ENCODE measurements at places on chromosomes 1 and 21. TPM values are rescaled to one million over a fixed set of nuclear protein-coding genes. Genes with fewer than 3 reads are reported as not detected.

PDZK1IP1 gene
- 3.7 TPM for total RNA-seq

HES2 gene
- not detected for total RNA-seq

CD2 gene
- total RNA-seq: 4.3 TPM

ZNF326 gene
- 20.6 TPM for total RNA-seq

GRCh38 chr1:230003409-230003808, 63.6 kb upstream of the GALNT2 start:
- H3K36me3 ChIP-seq: no peaks in the 10 kb centered on the region
- peaks cover 3% of the 10 kb centered on the region for H3K4me1 ChIP-seq
- H3K27me3 ChIP-seq: no peaks in the 10 kb centered on the region
- no peak for DNase-seq

GRCh38 chr1:29387210-29387609, 150.9 kb downstream of the PTPRU start:
- no peak for DNase-seq
- no peak overlapping the region for H3K27ac ChIP-seq
- H3K36me3 ChIP-seq: no peaks in the 10 kb centered on the region

DNA sequence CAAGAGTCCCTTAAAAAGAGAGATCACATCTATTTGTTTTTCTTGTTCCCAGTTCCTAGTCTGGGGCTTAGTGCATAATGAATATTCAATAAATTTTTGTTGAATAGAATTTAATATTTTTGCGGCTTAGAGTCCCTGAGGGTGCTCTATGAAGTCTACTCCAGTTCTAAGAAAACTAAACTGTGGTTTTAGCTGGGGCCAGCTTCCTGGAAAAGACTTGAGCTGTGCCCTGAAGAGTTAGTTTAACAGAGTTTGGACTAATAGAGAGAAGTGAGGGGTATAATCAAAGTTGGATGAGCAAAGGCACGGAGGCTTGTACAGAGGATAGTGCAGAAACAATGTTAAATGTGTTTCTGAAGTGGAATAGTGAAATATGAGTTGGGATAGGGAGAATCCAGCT, 168.9 kb downstream of the FASLG start:
- H3K27me3 ChIP-seq: no peaks in the 10 kb centered on the region
- H3K4me1 ChIP-seq: peaks cover 2% of the 10 kb centered on the region
- H3K4me3 ChIP-seq: no peak overlapping the region
- DNase-seq: no peak

Measured in aorta (tissue), 5 donors.